ENCODE measurements at places on chromosomes 2 and 18. TPM values are rescaled to one million over a fixed set of nuclear protein-coding genes. Genes with fewer than 3 reads are reported as not detected.

Gene DNPEP
- 47.2 TPM for total RNA-seq

DNA sequence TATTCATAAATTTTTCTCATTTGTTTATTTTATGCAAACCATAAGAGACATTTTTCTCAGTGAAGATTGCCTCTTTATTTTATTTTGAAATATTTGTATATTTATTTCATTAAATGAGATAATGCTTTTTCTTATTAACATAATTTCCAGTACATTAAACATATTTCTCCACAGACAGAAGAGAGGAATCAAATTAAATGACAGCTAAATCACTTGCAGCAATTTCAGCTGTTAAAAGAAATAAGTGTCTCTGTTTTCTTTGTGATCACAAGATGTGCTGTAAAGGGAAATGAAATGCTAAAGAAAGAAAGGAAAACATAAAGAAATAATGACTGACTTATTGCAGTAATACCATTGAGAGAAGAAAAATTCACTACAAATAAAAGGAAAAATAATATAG, 414.0 kb upstream of the FANCL start:
- no peak for DNase-seq

GRCh38 chr2:127121776-127122176, 14.8 kb upstream of the BIN1 start:
- no peak for DNase-seq

GRCh38 chr2:145822892-145823534, 1303.1 kb upstream of the ZEB2 start:
- no peak for DNase-seq

Gene C2orf80
- not detected for total RNA-seq

DNA sequence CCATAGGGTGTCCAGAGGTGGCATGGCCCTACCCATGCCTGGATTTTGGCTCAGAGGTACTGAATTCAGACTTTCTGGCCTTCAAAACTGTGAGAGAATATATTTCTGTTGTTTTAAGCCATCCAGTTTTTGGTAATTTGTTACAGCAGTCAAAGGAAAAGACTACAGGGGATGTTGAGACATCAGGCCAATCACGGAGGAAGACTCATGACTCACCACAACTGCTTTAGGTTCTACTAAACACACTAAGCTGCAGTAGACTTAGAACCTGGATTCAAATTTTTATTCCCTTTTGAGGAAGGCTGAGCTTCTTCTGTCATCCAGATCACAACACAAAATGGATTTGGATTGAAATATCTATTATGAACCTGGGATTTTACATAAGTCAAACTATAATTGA, 12.0 kb upstream of the C2orf66 start:
- DNase-seq = no peak

GRCh38 chr2:100397976-100398375, 19.5 kb downstream of the CHST10 start:
- DNase-seq = no peak

- DNase-seq = no peak
Observed at GRCh38 chr18:32896776-32897547, 124.1 kb upstream of the KLHL14 start.

DNA sequence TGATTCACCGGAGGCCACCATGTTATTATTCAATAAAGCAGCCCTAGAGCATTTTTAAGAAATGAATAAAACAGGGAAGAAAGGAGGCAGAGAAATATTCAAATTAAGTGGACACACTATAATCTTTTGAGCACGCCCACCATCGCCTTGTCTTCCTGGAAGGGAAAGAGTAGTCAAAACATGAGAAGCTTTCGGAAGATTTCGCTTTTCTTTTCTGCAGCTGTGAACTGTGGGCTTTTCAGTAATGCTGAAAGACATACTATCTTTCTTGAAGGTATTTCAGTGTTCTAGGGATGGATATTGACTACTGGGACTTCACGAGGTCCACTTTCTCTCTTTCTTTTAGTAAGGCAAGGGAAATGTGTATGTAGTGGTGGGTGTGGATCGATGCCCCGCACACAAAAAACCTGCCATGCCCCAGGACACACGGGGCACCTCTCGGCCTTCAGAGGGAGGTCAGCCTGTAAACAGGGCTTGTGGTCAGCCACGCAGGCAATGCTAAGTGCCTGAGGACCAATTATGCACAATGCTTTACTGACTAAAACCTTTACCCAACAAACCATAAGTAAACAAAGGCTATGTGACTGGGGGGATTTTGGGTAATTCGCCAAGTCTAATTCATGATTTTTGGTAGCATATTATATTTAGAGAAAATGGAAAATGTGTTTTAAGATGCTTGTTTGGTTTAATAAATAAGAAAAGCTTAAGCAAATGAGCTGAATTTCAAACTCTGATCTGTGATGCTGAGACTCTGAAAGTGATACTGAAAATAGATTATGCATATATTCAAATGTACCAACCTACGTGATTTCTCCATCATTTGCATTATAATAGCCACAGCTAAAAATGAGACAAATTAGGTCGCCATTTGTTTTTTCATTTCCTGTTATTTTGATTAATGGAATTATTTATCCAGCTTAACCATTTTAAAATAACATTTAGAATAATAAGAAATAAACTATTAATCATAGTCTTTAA, 130.5 kb downstream of the ZNF516 start:
- DNase-seq = peak; percentile 39

Gene CMPK2
- total RNA-seq = 5.5 TPM

Data from cardiac septum (tissue), 1 donor.